ENCODE measurements at places on chromosomes 13 and 19.

DNA sequence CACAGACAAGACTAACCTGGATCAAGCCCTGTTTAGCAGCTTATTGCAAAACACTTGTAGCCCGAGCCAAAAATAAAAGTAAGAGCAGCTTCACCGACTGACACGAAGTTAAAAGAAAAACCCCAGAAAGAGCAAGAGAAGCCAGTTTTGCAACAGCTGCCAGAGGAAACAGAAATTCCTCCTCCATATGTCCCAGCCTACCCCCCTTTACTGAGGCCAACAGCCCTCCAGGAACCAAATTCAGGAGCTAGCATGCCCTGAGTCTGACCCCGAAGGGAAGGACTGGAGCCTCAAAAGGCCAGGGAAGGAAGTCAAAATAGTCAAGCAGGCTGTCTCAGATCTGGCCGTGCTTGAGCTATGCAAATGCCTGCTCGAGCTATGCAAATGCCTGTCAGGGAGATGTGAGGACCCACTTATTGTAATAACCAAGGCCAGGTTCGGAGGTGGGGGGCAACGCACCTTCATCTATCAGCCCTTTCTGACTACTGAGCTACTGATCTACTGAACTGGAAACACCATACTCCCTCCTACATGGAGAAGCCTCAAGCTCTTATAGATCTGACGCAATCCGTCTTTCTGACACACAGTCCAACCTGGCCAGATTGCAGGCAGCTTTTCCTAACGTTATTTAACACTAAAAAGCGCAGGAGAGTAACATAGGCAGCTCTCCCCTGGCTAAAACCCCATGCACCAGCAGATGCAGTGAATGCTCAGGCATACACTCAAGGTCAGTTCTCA is 6.7 kb downstream of the SIGLEC11 start:
- no peak for DNase-seq

DNA sequence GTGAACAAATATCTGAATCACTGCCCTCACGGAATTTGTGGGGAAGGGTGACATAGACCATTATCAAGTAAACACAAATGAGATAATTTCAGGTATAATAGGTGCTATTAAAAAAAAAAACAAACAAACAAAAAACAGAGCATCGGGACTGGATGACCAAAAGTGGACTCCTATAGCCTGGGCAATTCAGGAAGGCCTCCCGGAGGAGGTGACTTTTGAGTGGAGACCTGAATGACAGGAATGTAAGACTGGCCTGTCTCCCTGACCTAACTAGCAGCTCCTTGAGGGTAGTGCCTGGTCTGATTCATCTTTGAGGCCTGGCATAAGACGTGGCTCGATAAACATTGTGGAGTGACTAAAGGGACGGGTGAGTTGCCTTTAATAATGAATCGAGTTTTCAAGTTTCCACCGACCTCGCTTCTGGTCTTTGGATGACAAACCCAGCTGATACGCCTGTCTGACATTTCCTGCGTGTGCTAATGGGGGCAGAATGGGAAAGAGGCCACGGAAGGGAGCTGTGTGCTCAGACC is 6.8 kb downstream of the KLK10 start:
- no peak for DNase-seq

DNA sequence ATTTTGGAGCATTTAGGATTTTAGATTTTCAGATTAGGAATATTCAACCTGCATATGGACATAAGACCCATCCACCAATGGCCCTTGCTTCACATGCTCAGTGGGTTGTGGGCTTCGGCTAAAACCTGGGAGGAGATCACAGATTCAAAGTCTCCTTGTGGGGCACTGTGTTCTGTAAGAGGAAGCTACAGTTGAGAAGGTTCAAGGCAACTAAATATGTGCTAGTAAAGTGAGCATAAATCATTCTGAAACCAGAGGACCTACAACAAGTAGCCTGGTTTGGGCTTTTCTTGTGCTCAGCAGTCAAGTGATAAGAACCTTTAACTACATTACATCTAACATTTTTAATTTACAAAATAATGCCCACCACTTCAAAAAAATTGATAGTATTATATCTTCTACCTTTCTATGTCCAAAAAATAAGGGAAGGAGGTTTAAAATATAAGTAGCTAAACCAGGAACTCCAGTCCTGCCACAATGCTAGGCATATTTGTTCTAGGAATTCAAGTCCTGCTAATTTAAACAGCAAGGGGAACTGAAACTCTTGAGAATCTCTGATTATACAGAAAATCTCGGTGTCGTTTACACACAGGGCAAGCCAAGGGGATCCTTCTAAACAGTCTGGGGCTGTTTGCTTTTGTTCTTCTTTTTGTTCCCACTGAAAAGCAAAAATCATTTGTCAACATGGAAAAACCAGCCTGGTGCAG is 36.6 kb downstream of the FOXO1 start:
- no peak for DNase-seq

GRCh38 chr19:18422530-18423191 is 3.5 kb downstream of the SSBP4 start:
- DNase-seq, result no peak

GRCh38 chr13:35549481-35549880 is 73.0 kb upstream of the MAB21L1 start:
- DNase-seq, result no peak

GRCh38 chr13:20544201-20544923 is 18.7 kb upstream of the CRYL1 start:
- no peak for DNase-seq

DNA sequence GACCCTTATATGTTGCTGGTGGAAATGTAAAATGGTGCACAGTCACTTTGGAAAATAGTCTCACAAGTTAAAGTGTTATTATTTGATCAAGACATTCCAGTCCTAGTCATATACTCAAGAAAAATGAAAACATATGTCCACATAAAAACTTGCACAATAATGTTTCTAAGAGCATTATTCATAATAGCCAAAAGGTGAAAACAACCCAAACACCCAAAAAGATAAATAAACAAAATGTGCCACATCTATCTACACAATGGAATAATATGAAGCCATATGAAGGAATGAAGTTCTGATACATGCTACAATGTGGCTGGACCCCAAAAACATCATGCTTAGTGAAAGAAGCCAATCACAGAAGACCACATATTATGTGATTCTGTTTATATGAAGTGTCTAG is 14.4 kb upstream of the AKAP8 start:
- DNase-seq, result no peak

GRCh38 chr19:5050067-5050656 is 81.2 kb downstream of the KDM4B start:
- no peak for DNase-seq

DNA sequence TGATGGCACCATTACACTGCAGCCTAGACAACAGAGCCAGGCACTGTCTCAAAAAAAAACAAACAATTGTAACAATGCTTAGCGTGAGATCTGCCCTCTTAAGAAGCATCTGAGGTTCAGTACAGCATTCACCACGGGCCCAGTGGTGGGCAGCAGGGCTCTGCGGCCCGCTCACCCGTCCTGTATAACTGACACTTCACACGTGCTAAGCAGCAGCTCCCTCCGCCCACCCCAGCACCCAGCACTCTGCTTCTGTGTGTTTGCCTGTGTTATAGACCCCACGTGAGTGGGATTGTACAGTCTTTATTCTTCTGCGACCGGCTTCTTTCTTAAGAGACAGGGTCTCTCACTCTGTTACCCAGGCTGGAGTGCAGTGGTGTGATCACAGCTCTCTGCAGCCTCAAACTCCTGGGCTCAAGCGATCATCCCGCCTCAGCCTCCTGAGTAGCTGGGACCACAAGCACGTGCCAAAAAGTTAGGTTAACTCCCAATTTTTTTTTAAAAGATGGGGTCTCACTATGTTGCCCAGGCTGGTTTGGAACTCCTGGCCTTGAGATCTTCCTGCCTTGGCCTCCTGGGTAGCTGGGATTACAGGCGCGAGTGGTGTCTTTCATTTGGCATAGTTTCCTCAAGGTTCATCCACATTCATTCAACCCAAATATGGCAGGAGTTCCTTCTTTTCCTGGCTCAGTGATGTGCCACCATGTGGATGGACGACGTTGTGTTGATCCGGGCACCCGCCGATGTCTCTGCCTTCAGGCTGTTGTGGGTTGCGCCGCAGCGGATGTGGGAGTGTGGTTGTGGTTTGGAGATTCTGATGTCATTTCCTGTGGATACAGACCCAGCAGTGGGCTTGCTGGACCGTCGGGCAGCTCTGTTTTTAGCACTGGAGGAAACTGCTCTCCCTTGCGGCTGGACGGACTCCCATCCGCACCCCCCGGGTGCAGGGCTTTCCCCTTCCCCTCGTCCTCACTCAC is 170.0 kb downstream of the KDM4B start:
- DNase-seq, result peak; percentile 83

DNA sequence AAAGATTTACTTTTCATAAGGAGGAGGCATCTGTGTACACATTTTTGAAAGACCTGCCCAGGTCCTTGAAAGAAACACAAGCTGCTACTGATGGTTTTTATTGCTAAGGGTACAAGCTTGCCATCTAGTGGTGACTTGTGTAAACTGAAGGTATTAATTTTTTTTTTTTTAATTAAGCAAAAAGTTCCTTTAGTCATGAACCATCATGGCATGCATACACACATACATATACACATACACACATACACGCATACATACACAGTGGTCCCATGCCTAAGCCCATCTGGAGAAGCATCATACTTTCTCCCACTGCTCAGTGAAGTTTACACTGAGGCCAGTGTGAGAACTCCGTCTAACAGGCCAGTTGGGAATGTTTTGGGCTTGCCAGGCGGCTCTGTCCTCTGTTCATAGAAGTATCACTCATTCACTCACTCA is 312.5 kb downstream of the DCLK1 start:
- DNase-seq, result no peak

DNA sequence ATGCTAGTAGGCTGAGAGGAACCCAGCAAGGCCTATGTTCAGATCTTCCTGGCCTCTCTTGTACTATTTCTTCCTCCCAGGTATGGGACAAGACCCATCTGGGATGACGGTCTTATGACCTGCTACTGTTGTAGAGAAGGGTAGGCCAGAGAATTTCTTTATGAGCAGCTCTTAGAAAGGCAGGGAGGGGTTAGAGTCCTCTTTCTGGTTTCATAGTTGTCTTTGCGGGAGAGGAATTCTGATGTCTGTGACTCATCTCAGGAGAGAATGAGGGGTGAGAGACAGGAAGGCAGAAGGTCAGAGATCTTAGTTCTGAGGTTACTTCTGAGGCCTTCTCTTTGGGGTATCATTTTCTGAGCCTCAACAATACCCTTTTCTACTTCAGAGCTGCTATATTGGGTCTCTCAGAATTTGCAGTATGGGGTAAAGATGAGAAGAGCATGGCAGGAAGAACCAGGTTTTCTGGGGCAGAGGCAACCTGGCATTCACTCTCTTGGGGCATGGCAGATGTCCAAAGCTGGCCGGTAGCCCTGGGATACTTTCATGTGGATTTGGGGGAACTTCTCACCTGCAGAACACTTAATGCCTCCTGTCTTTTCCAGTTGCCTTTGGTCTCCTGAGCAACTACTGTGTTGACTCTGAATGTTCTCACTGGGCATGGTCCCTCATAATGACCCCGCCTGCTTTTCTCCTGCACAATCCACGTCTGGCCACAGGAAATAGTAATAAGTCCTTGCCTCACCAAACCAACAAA is 154.4 kb downstream of the GGACT start:
- no peak for DNase-seq

GRCh38 chr13:36353001-36353400 is 6.8 kb upstream of the SPART start:
- no peak for DNase-seq

- no peak for DNase-seq
Measured at GRCh38 chr19:12834976-12835757, 788 bp upstream of the RTBDN start.

- DNase-seq, result no peak
Measured at GRCh38 chr13:65854431-65854830, 1375.7 kb downstream of the PCDH9 start.

DNA sequence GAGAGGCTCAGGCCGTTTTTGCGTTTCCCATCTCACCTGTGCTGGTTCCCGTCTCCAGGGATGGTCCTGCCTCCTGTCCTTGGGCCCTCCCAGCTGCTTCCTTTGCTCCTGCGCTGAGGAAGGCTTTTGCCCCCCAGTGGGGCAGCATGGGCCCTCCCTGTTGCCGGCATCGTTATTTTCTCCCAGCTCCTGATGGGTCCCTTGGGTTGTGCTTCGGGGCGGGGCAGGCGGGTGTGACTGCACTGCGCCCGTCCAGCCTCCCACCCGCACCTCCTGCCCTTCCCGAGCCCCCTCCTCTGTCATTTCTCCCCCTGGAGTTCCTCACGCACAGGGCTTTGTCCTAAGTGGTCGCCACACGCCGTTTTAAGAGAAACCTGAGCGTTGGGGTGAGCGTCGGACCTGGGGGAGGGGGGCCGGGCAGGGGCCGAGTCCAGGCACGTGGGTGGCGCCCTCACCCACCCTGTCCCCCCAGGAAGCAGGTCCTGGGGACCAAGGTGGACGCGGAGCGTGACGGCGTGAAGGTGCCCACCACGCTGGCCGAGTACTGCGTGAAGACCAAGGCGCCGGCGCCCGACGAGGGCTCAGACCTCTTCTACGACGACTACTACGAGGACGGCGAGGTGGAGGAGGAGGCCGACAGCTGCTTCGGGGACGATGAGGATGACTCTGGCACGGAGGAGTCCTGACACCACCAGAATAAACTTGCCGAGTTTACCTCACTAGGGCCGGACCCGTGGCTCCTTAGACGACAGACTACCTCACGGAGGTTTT is 2.8 kb upstream of the GZMM start:
- DNase-seq, result peak; percentile 36

DNA sequence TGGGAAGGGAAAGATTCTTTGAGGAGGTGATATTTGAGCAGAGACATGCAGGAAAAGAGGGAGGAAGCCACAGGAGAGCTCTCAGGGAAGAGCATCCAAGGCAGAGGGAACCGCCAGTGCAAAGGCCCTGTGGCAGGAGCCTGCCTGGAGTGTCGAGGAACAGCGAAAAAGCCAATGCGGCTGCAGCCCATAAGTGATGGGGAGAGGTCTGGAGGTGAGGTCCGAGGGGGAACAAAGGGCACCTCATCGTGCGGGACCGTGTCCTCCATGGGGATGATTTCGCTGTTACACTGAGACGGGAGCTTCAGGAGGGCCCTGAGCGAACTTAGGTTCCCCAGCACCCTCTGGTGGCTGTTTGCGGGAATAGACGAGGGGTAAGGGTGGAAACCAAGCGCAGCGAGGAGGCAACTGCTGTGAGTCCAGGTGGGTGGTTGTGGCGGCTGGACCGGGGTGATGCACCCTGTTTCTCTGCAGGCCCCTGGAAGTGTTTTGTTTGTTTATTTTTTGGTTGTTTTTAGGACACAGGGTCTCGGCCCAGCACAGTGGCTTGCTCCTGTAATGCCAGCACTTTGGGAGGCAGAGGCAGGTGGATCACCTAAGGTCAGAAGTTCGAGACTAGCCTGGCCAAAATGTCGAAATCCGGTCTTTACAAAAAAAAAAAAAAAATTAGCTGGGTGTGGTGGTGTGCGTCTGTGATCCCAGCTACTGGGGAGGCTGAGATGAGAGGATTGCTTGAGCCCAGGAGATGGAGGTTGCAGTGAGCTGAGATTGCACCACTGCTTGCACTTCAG is 5.9 kb upstream of the EHD2 start:
- peak; percentile 64 for DNase-seq

All from CD4-positive, alpha-beta T cell (primary cell).